ENCODE measurements at places on chromosomes 2 and 18. TPM values are rescaled to one million over a fixed set of nuclear protein-coding genes. Genes with fewer than 3 reads are reported as not detected.

The MERTK gene
- 0.44 TPM for total RNA-seq

The HOXD1 gene
- total RNA-seq: not detected

GRCh38 chr2:140442319-140442718 lies 1662.1 kb upstream of the NXPH2 start:
- no peak for DNase-seq

The CYP27C1 gene
- total RNA-seq: not detected

GRCh38 chr2:65390134-65390533 lies 42.3 kb downstream of the SPRED2 start:
- DNase-seq: peak; percentile 48

- no peak for DNase-seq
Measured at GRCh38 chr18:75377926-75378325, 49.6 kb downstream of the SMIM21 start.

- DNase-seq: no peak
Measured at GRCh38 chr18:32183503-32183902, 6.3 kb upstream of the MEP1B start.

The ANKRD23 gene
- total RNA-seq: 3.2 TPM

DNA sequence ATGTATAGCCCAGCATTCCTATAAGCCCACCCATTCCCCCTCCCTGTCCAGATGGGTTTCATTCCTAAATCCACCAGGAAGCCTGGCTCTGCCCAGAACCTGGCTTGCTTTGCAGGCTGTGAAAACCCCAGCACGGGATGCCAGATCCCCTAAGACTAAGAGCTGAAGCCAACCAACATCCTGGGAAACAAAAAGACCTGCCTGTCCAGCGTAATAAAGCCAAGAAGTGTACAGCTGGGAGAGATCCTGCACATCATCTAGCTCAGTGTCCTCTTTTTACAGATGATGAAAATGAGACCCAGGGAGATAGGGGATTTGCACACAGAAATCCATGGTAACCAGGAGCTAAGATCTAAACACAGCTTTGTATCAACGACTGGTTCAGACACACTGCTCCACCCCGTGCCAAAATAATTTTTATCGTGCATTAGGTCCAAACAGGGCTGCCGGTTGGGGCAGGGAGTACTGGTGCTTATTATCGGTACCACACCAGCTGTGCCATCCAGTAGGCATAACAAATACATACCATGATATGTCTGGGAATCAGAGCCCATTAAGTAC lies 2.9 kb downstream of the RND3 start:
- no peak for DNase-seq

All from activated naive CD8-positive, alpha-beta T cell treated with anti-CD3 and anti-CD28 coated beads for 36 hours (primary cell).